ACHN (cell line): ENCODE measurements at places on chromosomes 6 and 20.

DNA sequence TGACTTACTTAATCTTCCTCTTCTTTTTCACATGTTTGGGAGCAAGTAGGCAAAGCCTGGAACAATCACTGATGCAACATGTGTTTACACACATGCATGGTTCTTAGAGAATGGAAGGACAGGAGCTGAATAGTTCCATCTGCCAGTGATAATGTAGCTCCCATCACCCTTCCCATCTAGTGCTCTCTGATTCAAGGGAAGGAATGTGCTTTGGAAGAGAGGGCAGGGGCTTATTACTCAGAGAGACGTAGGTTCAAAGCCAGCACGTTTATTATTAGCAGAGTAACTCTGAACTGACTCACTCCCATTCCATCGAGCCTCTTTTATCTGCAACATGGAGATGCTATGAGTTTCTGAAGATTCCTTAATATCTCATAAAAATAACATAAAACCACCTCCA lies 211.9 kb downstream of the GMPR start:
- DNase-seq = peak; percentile 37

DNA sequence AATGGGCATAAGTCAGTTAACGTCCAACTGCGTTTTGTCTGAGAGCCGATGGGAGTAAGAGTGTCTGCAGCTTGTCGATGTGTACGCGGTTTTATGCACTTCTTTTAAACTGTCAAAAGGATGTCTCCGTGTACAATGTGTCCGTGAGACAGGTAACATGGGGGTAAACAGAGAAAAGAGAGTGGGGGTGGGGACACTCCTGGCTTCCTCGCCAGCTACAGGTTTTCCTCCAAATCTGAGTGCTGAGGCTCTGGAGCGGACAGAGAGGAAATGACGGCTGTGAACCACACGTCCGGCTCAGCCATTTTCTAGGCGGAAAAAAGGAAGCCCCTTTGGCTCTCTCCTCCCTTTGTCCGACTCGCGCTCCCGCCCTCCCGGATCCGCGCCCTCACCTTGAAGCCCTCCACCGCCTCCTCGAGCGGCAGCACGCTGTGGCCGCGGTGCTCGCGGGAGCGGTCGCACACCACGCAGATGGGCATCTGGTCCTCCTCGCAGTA lies 916 bp downstream of the TRIM27 start:
- peak; percentile 45 for DNase-seq

- no peak for DNase-seq
Measured at GRCh38 chr6:37173493-37174195, 3.7 kb downstream of the PIM1 start.

DNA sequence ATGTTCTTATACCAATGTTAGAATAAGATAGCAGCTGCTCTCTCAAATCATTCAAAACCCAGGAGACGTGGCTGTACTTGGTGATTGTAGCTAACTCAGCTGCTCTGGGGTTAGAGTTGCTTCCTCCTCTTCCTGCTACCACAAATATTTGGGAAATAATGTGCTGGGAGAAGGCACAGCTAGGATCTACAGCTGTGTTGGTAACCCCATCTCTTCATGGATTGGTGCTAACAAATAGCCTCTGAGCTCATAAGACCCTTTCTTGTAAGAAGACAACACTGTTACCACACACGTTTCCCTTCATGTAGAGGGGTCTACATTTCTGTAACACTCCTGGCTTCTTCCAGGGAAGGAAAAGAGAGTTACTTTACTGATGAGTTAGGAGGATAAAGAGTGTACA lies 911.0 kb upstream of the CITED2 start:
- no peak for DNase-seq

DNA sequence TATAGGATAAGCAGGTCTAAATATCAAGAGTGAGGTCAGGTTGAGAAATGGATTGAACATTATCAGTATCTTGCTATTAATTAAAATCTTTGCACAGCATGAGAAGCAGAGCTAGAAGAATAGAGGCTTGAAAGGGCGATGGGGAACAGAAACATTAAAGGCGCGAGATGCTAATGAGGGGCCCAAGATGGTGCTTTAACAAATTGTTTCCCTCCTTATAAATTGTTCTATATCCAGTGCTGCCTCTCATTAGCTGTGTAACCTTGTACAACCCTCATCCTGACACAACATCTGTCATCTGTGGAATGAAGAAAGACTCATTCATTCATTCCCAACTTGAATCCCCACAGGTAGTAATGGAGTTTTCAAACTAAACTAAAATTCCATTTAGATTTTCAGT lies 57.8 kb downstream of the FUT9 start:
- DNase-seq = no peak

DNA sequence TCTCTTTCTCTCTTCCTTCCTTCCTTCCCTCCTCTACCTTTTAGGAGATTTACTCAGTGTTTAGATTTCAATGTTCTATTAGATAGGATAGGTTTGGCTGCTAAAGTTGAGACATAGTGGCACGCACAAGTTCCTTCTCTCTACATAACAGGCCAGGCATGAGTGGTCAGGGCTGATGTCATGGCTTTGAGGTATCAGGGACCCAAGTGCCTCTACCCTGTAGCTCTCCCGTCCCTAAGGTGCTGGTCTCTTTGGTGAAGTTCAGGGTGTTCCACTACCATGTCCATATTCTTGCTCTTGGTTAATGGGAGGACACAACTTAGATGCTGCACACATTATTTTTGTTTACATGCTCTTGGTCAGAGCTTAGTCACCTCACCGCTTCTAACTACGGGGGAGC lies 245.3 kb downstream of the QKI start:
- DNase-seq = no peak

DNA sequence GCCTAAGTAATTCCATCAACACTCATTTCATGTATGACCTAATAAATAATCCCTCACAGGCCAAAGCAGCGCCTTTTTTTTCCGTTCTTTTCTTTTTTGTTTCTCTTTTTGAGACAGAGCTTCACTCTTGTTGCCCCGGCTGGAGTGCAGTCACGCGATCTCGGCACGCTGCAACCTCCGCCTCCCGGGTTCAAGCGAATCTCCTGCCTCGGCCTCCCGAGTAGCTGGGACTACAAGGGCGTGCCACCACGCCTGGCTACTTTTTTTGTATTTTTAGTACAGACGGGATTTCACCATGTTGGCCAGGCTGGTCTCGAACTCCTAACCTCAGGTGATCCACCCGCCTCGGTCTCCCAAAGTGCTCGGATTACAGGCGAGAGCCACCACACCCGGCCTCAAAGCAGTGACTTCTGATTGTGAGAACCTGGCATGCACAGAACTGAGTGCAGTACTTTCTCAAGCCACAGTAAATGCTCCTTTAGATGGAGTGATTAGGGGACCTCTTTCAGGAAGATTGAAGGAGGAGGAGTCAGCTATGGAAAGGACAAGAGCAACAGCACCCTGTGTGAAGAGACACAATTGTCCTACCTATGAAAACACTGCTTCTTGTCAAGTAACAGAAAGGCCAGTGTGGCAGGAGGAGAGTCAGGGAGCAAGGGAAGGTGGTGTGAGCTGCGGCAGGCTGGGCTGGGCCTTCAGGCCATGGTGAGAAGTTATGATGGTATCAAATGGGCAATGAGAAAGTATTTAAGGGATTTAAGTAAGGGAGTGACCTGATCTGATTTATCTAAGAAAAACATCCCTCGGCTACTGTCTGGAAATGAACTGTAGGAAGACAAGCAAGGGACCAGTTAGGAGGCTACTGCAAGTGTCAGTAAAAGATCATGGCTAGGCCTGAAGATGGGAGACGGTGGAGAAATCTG lies 1.7 kb upstream of the SCAF8 start:
- no peak for DNase-seq

GRCh38 chr6:166464068-166465002 lies 81.6 kb upstream of the MPC1 start:
- DNase-seq = no peak

DNA sequence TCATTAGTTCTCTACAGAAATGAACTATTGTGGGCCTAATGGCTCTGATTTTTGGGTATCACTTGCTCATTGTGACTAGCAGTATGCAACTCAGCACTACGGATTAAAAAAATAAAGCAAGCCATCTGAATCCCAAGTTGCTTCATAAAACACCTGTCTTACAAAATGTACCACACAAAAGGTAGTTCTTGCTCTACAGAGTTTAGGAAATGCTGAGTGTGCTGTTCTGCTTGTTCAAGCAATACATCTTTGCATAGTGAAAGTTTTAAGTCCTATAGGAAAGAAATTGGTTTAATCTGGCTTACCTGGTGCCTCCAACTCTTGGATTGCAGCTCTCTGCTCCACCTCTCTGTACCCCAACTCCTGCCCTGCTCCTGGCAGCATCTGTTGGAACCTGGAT lies 266.7 kb upstream of the AGPAT4 start:
- DNase-seq = no peak

GRCh38 chr6:7701212-7701834 lies 24.6 kb upstream of the BMP6 start:
- no peak for DNase-seq

DNA sequence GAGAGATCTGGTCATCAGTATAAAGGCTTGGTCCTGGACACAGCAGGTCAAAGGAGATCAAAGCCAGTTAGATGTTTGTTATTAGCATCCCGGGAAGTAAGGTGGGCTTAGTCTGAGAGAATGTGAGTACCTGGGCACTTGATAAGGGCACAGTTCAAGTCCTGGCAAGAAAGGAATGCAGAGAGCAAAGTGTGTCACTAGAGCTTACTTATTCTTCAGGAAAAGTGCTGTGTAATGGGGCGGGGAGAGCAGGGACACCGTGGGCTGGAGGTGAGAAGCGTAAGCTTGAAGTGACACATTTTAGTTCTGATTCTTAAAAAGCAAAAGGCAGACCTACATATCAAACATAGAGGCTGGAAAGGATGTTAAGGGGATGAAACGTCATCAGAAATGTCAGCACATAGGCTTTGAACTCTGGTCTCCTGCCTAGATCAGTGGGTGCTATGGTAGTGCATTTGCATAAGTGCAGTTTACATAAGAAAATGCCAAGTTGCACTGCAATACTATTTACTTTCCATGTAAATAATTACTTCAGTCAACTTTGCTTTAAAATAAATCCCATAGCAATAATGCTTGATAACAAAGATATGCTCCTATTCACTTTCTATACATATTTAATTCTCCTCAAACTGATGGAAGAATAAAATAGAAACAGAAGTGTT lies 2.6 kb downstream of the SAMD5 start:
- no peak for DNase-seq

- no peak for DNase-seq
Measured at GRCh38 chr6:39421383-39422225, 99.1 kb upstream of the KCNK16 start.

DNA sequence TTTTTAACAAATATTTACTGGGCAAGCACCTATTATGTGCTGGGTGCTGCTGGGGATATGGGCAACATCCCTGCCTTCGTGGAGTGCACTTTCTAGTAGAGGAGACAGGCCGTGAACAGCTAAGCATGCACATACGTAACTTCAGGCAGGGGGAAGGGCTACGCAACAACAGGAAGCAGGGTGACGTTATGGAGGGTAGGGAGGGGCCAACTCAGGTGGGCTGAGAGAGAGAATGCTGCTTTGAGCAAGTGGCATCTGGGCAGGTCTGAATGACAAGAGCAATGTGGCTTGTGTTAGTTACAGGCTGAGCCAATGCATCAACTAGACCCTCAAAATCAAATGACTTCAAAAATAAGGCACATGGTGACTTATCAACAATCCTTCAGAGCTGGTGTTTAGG lies 112.1 kb downstream of the CDC5L start:
- DNase-seq = no peak
